T-helper 17 cell (primary cell): ENCODE measurements at places on chromosomes 4 and X. TPM values are rescaled to one million over a fixed set of nuclear protein-coding genes. Genes with fewer than 3 reads are reported as not detected.

Gene SLC34A2
- not detected for total RNA-seq

Gene FMR1NB
- total RNA-seq: not detected

Gene PHKA2
- total RNA-seq: 29.4 TPM

Gene F8A3
- 17.4 TPM for total RNA-seq

Gene UCHL1
- total RNA-seq: not detected

Gene NAT8L
- total RNA-seq: not detected

Gene PLK4
- total RNA-seq: 2.8 TPM

Gene TMEM129
- total RNA-seq: 18.5 TPM

Gene EVC2
- 3.6 TPM for total RNA-seq

Gene GPR34
- total RNA-seq: 0.17 TPM

Gene GPRIN3
- 89.7 TPM for total RNA-seq

Gene UGT8
- total RNA-seq: 0.62 TPM

Gene AREG
- total RNA-seq: 15.0 TPM

Gene LONRF3
- 17.0 TPM for total RNA-seq

Gene PNMA6E
- not detected for total RNA-seq

Gene SSX1
- not detected for total RNA-seq

Gene SHOX
- total RNA-seq: not detected

Gene RTL3
- total RNA-seq: not detected

Gene RAB39B
- total RNA-seq: 7.1 TPM

Gene CT45A5
- not detected for total RNA-seq

Gene CEP44
- 21.4 TPM for total RNA-seq

Gene KCND1
- 2.2 TPM for total RNA-seq
